NCI-H1092 treated with DMSO at 0.1 percent for 48 hours (cell line): ENCODE measurements at places on chromosomes 5 and 9.

DNA sequence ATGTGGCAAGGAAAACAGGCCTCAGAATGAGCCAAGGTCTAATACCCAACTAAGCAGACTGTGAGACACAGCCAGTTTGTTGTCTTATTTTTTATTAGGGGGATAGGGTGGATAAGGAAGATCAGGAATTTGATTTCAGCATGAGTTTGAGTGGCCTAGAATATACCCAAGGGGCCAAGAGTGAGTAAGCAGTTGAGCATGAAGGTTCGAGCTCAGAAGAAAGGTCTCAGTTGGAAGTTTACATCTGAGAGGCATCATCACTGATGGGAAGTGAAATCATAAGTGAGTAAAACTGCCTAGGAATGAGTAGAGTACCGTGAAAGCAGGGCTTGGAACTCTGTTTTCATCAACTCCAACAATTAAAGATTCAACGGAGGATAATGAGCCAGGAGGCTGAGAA, 12.6 kb downstream of the PSMD5 start:
- DNase-seq = no peak

DNA sequence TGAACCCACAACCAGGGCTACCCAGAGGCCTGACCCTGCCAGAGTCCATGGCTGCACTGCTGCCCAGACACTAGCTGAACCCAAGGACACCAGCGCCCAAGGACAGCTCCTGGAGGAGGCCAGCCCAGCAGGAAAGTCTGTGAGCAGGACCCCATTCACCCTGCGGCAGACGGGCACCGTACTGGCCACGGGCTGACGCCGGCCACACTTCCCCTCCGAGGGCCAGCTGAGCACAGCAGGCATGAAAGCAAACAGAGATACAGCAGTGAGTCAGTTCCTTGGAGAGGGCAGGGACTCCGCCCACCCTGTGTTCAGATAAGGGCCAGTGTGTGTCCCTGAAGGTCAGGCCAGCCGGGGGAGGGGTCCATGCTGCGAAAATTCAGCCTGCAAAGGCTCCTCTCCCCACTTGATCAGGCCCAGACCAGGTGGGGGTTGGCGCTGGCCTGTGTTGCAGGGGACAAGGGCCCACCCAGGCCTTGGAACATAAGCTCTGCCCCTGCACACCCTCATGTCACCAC, 3.2 kb downstream of the RNF208 start:
- no peak for DNase-seq

- no peak for DNase-seq
Observed at GRCh38 chr9:7246917-7247522, 489.2 kb downstream of the KDM4C start.

GRCh38 chr5:116574367-116575325, at the start of gene SEMA6A:
Gene SEMA6A, minus strand, starts transcription at chr5:116574823. Its CDS starts 69,879 bp downstream, at chr5:116504944.
- DNase-seq = peak; percentile 70

- DNase-seq = no peak
Observed at GRCh38 chr9:137731947-137732813, 113.4 kb downstream of the EHMT1 start.

DNA sequence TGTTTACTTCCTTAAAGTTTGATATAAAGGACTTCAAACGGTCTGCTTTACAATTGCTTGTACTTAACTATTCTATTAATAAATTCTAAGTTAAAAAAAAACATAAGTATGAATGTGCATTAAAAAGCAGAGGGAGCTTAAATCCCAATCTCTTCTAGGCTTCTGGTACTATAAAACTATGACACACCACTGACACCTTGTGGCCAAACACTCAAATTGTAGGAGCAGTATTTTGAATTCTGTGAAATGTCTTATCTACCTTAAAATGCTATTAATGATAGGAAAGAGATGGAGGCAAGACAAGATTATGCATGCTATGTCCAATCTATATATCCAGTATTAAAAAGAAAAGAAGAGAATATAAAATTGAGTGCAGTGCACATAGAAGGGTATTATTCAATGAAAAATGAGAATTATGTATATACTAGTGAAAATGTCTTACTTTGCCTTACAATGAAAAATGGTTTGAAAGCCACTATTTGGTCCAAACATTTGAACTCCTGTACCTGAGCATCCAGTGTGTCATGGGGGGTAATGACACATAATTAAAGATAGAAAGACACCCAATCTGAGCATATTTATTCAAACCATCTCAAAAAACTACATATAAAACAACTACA, 87.6 kb downstream of the ERP44 start:
- peak; percentile 16 for DNase-seq

DNA sequence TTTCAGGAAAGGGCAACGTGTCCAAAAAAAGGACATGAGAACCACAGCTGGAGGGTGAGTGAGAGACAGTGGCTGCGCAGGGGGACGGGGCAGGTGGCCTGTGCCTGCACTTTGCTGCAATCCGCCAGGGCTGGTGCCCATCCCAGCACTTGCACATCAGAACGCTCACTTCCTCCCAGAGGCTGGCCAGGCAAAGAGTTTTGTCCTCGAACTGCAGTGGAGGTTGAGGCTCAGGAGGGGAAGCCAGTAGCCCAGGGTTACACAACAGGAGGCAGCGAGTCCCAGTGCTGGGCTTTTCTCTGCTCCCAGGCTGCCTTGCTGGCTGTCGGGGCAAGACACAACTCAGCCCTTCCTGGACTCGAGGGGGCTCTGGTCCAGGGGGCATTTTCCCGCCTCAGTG, 33.1 kb downstream of the CRB2 start:
- no peak for DNase-seq

GRCh38 chr9:87888501-87888900, 5.8 kb downstream of the SPATA31E1 start:
- DNase-seq = no peak

DNA sequence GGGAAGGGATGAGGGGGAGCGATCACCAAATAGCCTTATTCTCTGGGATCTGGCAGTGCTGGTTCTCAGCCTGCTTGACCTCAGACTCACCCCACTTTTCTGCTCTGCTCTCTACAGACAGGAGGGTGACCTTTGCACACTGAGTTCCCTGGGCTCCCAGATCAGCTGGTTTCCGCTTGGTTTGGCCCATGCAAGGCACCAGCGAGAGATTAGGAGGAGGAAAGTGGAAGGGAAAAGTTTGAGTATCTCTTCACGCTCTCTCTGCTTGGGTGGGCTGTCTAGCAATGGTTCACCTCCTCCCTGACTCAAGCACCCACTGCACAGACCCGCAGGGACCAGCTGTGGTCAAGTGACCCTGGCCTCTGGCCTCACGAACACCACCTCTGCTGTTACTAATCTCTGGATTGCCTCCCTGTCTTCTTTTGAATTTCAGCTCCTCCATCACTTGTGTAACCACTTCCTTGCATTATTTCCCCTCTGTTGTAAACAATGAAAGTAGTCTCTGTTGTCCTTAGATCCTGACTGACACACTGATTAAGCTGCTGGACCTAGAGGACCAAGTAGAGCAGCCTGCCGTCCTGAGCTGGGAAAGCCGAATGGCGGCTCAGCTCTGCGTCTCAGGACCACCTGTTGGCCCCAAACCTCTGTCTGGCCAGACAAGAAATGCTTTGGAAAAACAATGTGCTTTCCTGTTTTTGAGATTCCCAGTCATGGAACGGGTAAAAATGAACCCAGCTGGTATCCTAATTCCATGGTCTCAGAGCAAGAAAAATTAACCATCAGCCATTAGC, 186.6 kb downstream of the CRB2 start:
- DNase-seq = no peak

- DNase-seq = peak; percentile 40
Observed at GRCh38 chr9:18855656-18856055, 177.4 kb downstream of the SAXO1 start.

DNA sequence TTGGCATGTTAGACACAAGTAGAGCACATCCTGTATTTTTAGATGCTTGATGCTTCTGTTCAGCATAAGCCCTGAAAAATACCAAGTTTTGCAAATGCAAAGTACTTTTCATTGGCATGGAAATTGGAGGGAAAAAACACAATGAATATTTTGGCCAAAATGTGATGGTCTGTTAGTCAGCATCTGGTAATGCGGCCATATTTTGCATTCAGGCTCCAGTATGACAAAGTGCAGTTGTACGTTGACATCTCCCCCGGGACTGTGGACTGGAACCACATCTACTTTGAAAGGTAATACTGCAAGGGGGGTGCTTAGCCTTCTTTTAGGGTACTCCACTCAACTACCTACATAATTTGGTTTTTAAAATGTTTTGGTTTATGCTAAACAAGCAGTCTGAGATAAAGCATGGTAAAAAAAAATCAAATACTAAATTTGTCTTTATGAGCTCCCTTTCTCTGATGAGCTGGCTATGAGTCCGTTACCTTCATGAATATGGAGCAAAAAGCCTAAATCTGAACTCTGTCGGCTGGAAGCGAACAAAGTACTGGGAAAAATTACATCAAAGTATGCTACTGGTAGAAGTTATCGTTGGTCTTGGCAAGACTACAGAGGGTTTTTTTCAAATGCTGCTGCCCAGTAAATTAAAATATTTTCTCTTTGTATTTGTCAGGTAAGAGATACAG, 297.0 kb downstream of the ARHGEF28 start:
- no peak for DNase-seq

- DNase-seq = no peak
Observed at GRCh38 chr5:164652276-164652660, 1146.8 kb downstream of the MAT2B start.

- DNase-seq = peak; percentile 78
Observed at GRCh38 chr9:114434878-114435311, 47.1 kb upstream of the AKNA start.

DNA sequence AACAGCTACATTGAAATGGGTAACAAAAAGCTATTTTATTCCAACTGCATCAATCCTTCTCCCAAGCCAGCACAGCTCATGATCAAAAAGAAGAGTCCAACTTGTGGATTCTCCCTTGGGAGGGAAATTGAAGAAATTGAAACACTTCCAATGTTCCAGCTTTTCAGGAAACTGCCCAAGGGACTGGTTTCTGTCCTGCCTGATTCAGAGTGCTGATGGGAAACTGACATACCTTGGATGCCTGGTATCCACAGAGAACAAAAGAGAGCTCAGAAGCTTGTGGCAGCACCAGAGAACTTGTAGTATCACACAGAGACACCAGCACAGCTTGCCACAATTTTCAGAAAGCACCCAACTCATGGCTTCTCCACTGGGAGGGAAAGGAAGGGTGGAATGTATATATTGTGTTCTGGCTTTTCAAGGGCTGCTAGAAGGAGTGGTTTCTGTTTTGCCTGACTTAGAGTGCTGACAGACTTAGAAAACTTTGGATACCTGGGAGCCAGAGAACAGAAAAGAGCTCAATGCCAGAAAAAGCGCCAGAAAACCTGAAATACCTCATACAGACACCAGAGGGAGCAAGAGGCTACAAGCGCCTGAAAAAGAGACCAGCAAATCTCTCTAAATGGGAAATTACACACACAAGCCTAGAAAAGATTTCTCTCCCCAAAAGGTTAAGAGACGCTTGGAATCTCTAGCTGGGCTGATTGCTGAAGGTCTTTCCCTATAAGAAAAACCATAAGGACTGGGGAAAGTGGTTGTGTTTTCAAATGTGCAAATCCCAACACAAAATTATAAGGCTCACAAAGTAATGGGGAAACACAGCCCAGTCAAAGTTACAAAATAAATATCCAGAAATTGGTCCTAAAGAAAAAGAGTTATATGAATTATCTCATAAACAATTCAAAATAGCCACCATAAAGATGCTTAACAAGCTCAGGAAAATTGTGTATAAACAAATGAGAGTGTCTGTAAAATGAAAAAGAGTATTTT, 178.8 kb downstream of the SPOCK1 start:
- DNase-seq = peak; percentile 56

DNA sequence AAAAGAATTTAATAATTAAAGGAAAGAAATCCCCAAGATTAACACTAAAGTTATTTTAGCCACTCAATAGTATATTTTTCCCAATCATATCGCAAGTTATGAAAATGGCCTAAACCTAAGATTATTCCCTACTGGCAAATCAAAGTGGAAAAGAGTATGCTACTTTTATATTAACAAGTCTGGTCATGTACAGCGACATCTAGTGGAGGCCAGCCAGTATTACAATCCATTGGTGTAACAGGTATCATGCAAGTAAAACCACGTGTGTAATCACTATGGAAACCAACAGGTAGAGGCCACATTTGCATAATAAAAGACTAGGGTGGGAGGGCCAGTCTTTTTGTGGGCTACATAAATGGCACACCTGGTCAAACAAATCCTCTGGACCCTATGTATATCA, 976.4 kb upstream of the CDH9 start:
- no peak for DNase-seq

- no peak for DNase-seq
Observed at GRCh38 chr5:58887721-58888409, 305.0 kb downstream of the RAB3C start.

DNA sequence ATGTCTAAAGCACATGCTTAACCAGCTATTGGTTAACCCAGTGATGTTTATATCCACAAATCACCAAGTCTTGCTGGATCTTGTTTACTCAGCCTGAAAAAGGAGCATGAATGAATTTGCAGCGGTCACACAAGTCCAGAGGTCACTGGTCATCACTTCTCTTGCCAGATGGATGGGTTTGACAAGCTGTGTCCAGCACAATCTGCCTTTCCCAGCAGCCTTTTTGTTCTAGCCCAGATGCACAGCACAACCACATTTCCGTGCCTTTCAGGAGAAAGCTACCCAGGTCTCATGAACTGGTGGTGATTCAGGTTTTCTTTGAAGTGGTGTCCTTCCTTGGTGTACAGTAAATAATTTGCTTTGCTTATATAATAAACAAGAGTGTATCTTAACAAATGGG, 32.1 kb downstream of the TMEM252 start:
- DNase-seq = no peak

DNA sequence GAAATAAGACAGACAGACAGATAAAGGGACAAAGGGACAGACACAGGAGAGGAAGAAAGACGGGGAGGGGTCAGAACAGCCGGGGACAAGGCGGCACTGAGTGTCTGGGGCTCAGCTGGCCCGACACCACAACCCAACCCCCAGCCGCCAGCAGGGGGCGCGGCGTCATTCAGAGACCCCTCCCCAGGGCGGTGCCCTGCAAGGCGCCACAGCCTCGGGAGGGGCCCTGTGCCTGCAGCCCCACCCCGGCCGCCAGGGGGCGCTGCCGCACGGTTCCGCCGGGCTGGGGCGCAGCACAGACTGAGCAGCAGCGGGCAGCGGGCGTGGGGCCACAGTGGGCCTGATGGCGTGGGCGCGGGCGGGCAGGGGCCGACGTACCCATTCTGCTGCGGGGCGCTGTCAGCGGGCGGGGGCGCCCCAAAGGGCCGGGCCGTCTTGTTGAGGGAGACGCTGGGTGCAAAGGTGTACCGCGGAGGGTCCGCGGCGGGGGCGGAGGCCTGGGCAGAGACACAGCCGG, 5.9 kb downstream of the PDLIM7 start:
- no peak for DNase-seq

GRCh38 chr9:89746385-89747116, 141.7 kb downstream of the GADD45G start:
- DNase-seq = peak; percentile 39

- no peak for DNase-seq
Observed at GRCh38 chr5:138457531-138458275, 7.6 kb upstream of the EGR1 start.
